ENCODE measurements at places on chromosomes 12 and 14. TPM values are rescaled to one million over a fixed set of nuclear protein-coding genes. Genes with fewer than 3 reads are reported as not detected.

DNA sequence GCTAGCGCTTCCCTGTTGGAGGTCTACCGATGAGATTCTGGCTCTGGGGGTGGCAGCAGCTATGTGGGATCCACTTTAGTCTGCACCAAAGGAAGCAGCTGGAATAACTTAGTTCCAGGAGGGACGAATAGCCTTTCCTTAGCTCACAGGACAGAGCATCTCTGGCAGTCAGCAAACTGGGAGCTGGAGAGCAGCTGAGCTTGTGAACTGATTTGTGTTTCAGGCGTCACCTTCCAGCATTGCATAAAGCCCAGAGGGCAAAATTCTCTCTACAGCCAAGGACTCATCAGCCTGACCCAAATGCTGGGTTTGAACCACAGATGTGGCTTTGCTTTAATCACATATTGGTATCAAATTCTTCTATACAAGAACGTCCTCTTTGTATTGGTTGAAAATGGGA, 81.9 kb upstream of the PELI2 start:
- no peak for DNase-seq

GRCh38 chr12:76664731-76665130, 99.2 kb upstream of the ZDHHC17 start:
- DNase-seq, result no peak

GRCh38 chr12:52005903-52006703, 643 bp upstream of the TAMALIN start:
- peak; percentile 47 for DNase-seq

GRCh38 chr12:6394398-6394797, 10.4 kb downstream of the LTBR start:
- no peak for DNase-seq

- DNase-seq, result no peak
Observed at GRCh38 chr14:94659901-94660300, 47.7 kb downstream of the SERPINA3 start.

The IFNG-AS1 gene
- 0.31 TPM for total RNA-seq

The RIPK3 gene
- 26.0 TPM for total RNA-seq

The LBHD2 gene
- total RNA-seq, result not detected
